ENCODE measurements at places on chromosomes 3 and 15.

GRCh38 chr3:102741105-102741504 lies 306.3 kb downstream of the ZPLD1 start:
- no peak for DNase-seq

GRCh38 chr3:3305841-3306240 lies 126.3 kb upstream of the CRBN start:
- no peak for DNase-seq

- no peak for DNase-seq
Observed at GRCh38 chr15:91140601-91141000, 40.5 kb downstream of the SV2B start.

DNA sequence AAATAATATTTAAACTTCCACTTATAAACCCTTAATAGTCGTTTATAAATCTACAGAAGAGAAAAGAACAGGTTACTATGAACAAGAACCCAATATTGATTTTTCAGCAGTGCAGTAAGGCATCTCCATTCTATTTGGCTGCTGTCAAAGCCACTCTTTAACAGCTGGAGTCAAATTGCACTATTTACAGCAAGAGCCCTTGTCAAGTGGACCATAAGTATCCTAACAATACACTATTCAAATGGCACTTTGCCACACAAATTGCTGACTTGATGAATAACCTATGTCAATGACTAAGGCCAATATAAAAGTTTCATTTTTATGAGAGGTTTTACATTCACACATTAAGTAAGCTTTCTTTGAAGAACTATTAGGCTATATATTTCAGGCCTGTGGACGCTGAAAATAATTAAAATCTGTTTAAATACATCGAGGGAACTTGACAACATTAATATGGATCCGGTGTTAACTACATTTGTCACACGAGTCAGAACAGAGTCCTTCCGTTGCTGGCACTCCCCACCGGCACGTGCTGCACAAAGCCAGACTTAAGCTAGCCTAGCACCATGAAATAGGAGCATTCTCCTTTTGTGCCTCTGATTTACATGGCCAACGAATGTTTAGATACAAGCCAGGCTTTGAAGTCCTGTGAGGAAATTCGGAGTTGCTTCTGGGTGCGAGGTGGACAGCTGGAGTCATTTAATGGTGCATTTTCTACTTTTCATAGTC lies 100.5 kb downstream of the WDR72 start:
- DNase-seq: no peak

DNA sequence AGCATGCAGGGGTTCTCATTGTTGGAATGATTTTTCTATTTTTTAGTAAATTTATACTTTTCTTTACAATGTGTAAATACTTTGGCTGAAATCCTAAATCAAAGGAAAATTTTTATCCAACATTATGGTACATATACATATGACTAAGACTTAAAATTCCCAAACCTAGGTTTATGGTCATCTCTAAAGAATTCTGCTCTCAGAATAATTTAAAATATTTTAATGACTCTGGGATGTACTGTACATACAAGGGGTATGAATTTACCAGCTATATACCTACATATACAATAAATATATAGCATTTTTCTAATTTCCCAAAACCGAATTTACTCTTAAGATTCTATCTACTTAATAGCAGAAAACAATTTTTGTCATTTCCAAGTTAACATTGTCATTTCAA lies 137.9 kb upstream of the POU1F1 start:
- no peak for DNase-seq

- peak; percentile 63 for DNase-seq
Observed at GRCh38 chr3:133930341-133930933, 34.8 kb upstream of the RAB6B start.

DNA sequence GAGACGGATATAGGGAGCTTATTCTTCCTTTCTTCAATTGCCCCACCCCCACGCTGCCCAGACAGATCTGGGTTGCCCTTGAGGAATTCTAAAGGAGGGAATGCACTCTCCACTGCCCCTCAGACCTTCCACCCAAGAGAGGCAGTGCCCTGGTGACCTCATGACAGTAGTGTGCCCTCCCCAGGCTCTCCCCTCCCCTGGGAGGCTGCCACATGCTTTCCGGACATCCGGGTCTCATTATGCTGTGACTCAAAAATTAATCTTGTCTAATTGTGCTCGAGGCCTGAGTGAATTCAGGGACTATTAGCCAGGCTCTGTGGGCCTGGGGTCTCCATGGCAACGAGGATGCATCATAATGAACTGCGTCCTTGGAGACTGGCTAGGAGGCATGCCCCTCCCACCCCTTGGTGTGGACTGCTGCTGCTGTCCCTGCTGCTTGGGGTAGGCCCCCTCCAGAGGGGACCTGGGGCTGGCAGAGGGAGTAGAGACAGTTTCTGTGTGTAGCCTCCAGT lies 20.8 kb downstream of the CORO2B start:
- DNase-seq: peak; percentile 88

- DNase-seq: no peak
Observed at GRCh38 chr15:58562135-58562534, 130.3 kb downstream of the LIPC start.

DNA sequence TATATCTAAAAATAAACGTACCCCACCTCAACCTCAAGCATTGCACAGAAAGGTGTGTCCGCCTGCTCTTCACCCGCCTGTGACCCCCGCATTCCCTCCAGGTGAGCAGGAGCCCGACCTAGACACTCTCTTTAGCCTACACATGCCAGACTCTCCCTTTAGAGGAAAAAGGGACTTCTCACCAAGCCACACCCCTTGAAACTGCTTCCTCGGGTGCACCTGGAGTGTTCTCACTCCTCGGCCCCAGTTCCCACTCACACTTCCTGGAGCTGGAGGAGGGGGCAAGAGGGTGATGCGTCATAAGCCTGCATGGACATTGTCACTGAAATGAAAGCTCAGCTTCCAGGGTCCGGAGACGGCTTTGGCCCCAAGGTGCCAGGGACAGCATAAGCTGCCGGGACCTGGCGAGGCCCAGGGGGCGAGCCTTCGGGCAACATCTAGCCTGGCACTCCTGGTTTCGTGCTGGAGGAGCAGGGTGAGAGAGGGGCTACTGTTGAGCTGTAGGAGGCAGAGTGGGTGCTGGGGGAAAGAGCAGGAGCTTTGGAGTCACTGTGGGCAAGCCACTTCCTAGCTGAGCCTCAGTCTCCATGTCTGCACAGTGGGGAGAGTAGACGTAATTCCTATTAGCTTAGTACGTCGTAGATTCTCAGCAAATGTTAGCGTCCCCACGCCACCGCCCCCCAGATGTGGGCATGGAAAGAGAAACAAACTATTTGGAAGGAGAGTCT lies 9.8 kb upstream of the MUC4 start:
- no peak for DNase-seq

DNA sequence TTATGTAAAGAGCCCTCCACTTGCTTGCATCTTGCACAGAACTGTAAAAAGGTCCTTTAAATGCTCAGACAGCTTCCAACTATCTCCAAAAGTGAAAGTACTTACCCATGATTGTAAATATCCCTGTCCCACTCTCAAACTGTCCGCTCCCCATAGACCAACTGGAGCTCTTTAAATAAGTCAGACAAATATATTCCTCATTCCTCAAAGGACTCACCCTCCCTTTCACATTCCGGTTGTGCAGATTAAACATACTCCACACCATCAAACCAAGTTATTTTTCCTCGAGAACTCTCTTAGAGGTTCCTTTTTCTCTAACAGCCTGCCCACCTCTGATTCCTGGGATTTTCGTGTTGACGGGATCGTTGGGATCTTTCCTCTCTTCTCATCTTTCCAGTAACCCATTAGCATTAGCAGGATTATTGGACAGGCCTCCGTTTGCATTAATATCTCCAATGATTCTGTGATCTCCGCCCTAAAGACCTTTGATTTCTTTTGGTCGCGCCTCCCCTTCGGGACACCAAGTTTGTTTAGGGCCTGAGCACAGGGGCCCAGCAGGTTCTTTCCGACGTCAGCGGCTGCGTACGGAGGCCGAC lies 763 bp downstream of the GOLGB1 start:
- no peak for DNase-seq

GRCh38 chr15:83115410-83115809 lies 8.0 kb downstream of the TM6SF1 start:
- no peak for DNase-seq

GRCh38 chr3:70108072-70108471 lies 108.5 kb downstream of the SAMMSON start:
- DNase-seq: peak; percentile 39

DNA sequence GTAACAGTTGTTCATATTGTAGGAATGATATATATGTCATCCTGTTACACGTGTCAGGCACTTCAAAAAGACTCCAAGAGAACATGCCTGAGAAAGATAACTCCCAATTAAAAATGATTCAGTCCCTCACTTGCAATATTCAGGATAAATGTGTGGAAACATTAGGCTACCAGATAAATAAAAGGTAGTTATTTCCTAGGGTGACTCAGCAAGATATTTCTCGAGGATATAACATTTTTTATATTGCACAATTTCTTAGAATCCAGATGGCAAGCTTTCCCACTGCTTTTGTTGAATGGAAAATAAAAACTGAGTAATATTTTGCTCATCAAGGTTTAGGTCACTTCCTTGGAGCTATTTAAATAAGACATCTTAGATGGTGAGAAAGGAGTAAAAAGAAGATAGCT lies 181.4 kb downstream of the GAP43 start:
- no peak for DNase-seq

GRCh38 chr3:30227571-30228301 lies 378.7 kb upstream of the TGFBR2 start:
- no peak for DNase-seq

DNA sequence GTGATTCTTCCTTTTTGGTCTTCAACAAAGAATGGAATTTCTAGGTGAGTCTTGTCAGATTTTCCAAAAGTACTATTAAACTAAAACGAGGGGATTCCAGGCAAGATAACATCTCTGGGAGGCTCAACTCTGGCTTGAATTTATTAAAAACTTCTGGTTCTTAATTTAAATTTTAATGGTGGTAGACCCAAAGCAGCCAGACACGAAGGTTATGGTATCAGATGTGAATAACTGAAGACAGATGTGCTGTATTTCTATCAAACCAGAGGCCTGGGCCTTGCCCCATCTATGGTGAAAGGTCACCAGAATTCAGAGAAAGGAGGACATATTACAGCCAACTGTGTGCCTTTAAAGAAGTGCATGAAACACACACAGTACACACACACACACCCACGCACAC lies 283.2 kb upstream of the ICE2 start:
- DNase-seq: no peak

DNA sequence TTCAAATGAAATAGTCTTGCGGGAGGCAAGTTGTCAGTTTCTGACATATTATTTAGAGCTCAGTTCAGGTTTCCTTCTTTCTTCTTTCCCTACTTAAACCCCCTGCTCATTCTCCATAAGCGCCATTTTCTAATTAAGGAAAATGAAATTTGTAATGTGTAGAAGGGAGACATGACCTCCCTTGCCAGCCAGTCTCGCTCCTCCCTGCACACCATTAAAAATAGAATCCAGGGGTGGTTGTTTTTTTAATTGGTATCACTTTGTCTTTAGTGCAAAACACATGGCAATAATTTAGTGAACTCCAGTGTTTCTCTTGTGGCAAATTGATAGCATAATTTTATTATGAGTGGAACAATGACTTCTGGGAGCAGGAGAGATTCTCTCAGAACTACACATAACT lies 160.1 kb downstream of the MEIS2 start:
- no peak for DNase-seq

DNA sequence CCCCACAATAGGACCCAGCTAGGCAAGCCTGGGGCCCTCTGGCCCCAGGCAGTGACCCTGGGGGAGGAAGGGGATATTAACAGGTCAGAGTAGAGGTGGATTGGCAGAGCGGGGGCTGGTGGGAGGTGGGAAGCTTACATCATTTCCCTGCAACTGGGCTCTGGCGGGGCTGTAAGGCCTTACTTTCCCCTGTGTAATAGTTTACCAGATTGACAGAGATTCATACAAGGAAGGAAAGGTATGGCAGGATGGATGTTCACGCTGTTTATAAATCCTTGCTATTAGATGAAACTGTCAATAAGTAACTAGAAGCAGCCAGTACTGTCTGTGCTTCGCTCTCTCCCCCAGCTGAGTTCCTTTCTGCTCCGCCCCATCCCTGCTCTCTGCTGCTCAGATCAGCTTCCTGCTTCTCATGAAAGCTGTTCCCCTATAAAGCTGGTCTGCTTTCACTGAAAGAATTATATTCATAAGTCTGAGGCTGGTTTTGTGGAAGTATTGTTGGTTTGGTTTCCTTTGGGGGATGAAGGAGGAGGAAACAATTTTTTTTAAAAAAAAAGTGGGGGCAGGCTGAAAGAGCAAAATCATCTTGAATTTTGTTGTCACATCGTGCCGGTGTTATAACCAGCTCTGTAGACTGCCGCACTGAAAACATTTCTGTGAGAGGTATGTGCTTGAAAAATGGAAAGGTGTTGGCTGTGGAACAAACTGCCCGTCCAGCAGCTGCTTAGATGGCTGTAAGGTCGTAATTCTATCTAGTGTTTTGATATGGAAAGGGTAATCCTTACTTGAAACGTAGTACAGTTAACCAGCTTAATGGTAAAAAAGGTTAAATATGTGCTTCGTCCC lies 76.4 kb downstream of the BBX start:
- DNase-seq: no peak

DNA sequence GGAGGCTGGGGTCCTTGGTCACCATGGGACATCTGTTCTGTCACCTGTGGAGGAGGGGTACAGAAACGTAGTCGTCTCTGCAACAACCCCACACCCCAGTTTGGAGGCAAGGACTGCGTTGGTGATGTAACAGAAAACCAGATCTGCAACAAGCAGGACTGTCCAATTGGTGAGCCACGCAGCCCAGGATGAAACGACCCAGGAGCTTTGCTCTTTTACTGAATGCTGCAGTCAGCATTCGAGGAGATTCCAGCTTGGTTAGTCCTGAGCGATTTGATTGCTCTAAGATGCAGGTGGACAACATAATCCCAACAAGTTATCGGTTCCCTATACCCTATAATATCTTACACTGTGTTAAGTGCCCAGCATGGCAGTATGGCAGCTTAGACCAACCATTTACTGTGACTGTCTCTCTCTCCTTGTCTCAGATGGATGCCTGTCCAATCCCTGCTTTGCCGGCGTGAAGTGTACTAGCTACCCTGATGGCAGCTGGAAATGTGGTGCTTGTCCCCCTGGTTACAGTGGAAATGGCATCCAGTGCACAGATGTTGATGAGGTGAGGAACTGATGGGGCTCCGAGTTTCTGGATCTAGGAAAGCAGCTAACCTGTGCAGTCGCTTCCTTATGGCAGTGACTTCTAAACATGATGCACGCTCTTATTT lies 7.8 kb downstream of the THBS1 start:
- no peak for DNase-seq

GRCh38 chr3:38147421-38147820 lies 9.0 kb downstream of the MYD88 start:
- DNase-seq: no peak

DNA sequence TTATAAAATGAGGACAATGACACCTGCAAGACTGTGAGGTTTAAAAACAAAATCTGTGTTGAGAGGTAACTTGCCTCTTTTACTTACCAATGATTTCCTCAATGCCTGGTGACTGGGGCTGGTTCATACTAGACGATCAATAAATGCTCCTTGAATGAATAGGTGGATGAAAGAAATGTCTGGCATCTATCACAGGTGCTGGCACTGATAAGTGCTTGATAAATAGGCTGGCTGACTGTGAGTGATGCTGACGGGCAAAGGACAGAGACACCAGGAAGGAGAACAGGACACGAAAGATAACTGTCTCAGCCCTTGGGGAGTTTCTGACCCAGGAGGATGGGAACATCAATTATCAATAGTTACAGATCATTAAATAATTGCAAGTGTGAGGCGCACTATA lies 31.9 kb downstream of the RBP2 start:
- no peak for DNase-seq

- DNase-seq: no peak
Observed at GRCh38 chr15:58096529-58097084, 31.1 kb upstream of the ALDH1A2 start.

Data from NT2/D1 (cell line).